ENCODE measurements at places on chromosomes 3 and 15.

DNA sequence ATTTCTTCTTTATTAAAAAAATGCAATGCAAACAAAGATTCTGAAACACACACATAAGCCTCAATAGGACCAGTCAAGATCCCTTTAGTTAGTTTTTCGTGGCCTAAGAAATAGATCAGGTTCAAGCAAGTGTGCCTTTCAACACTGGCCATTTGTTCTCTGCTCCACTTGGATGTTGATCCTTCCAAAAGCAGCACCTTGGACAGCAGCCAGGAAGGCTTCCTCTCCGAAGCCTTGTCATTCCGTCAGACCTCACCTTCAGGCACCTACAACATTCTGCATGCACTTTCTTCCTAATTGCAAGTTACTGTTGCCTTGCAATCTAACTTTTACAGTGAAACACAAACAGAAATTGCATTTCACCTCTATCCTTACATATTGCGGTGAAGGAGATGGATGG lies 155.9 kb upstream of the FEZF2 start:
- DNase-seq: no peak

GRCh38 chr15:88118741-88119140 lies 137.8 kb downstream of the NTRK3 start:
- DNase-seq: no peak

DNA sequence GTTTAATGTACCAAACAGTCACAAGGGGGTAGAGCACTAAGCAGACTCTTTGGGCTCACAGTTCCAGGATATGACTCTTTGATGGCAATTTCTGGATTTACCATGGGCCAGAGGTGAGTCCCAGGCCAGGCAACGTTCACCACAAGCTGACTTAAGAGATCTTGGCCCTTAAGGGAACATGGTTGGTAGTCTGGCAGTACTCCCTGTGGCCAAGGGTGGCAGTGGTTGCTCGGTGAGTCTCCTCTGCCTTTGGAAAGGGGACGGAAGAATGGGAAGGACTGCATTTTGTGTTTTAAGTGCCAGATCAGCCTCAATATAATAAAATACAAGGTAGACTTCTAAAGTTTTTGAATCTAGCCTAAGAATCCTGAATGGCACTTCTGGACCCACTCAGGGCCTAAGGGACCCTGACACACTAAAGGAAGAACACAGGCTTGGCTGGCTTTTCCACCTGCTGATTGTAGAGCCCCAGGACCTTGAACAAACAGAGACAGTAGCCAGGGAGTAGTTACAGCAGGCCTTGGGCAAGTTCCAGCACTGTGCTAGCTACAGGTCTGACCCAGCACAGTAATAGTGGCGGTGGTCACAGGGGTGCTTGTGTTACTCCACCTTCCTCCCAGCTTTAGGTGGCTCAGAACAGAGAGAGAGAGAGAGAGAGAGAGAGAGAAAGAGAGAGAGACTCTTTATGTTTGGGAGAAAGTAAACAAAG lies 730.7 kb upstream of the ALCAM start:
- no peak for DNase-seq

GRCh38 chr15:51460796-51461195 lies 119.3 kb downstream of the GLDN start:
- no peak for DNase-seq

- DNase-seq: no peak
Measured at GRCh38 chr3:181782306-181782954, 70.7 kb downstream of the SOX2 start.

DNA sequence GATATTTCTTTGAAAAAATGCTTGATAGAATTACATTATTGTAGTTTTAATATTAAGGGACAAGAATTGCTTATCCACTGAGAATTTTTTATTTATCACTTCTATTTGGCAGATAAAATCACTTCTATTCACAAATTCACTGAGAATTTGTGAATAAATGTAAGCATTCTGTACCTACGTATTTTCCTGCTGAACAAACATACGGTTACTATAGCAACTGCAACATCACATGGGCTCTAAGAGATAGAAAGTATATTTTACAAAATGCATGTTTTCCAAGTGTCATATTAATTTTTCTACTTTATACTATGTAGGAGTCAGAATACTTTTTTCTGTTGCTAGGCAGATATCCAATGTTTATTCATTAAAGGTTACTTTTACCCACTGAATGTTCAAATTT lies 166.2 kb downstream of the ZIC1 start:
- DNase-seq: no peak

- no peak for DNase-seq
Measured at GRCh38 chr3:182895513-182896112, 84.7 kb downstream of the DCUN1D1 start.

DNA sequence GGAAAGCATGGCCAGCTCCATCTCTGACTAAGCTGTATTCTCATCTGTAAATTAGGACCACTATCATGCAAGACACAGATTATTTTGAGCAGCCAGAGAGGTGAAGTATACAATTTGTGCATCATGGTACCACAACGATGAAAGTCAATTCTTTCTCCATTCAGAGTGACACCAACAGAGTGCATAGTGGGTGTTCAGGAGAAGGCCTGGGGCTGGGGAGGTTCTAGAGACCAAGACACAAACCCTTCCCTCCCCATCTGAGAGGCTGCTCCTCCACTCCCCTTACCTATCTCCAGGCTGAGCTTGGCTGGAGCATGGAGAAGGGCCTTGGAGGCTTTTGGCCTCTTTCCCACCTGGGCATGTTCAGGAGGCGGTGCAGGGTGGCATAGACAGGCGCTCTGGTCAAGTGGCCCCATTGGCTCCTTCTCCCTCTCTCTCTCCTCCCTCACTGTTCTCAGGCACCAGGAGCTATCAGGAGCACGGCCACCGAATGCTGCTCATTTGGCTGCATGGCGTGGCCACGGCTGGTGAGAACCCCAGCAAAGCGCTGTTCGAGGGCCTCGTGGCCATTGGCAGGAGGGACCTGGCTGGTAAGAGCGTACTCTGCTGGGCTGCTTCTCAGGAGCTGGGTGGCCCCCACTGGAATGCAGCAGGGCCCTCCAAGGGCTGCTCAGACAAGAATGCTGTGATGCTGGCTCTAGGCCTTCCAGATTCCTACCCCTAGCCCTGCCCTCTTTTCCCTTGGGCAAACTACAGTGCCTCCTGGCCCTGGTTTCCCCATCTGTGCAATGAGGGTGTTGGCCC lies 37.9 kb downstream of the ANKDD1A start:
- DNase-seq: no peak

- DNase-seq: no peak
Measured at GRCh38 chr3:136802481-136802996, 16.4 kb upstream of the SLC35G2 start.

- DNase-seq: no peak
Measured at GRCh38 chr3:66722675-66723074, 221.9 kb upstream of the LRIG1 start.

DNA sequence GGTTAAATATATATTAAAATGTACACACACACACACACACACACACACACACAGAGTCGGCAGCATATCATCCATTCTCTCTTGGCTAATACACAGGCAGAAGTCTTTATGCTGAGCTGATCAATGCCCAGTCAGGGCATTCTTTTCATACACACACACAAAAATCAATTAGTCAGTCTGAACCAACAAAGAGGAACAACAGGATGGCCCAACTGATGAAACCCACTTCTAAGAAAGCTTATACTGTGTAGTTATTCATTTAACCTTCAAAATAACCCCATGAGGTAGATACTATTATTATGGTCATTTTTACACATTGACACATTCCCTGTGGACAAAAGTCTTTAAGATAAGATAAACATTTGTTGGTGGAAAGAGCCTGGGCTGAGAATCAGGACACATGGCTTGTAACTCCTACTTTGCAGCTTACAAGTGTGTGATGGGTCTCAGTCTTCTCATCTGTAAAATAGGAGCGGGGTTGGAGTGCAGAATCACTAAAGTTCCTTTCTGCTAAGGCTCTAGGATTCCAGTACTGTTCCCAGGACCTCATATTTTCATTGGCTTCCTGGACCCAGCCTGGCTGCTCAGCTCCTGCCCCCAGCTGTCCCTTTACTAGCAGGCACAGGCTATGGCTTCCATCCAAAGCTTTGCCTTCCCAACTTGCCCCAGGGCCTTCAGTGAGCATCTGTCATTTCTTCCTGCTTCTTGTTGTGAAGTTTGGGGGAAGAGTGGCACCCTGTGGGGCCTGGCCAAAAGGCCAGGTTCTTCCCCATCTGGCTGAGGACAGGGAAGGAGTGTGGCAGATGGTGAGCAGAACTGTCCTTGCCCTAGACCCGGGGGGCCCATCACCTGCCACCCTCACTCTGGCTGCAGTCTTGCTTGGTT lies 27.2 kb upstream of the GLCE start:
- no peak for DNase-seq

- no peak for DNase-seq
Measured at GRCh38 chr15:63411866-63412265, 30.2 kb upstream of the CA12 start.

GRCh38 chr15:36313021-36313420 lies 266.4 kb upstream of the CDIN1 start:
- DNase-seq: no peak

DNA sequence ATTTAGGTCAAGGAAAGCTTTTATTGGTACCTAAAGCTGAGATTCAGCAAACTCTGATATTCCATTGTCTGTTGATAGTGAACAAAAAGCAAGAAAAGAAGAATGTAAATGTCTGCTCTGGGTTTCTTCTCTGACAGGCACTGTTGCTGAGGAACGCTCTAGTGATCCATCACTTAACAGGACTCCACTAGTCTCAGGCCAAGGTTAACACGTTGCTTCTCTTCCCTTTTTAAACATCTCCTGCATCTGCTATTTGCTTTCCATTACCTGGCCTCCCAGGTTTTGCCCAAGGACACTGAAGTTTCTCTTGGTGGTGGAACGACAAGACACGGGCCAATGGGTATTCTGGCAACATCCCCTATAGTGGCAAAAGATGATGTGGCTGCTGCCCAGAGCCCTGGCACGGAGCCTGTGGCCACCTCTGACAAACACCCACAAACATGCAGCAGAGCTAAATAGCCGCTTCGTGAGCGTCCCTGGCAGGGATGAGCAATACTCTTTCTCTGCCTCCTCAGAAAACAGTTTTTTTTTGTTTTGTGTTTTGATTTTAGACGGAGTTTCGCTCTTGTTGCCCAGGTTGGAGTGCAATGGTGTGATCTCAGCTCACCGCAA lies 97.8 kb upstream of the AKAP13 start:
- no peak for DNase-seq

DNA sequence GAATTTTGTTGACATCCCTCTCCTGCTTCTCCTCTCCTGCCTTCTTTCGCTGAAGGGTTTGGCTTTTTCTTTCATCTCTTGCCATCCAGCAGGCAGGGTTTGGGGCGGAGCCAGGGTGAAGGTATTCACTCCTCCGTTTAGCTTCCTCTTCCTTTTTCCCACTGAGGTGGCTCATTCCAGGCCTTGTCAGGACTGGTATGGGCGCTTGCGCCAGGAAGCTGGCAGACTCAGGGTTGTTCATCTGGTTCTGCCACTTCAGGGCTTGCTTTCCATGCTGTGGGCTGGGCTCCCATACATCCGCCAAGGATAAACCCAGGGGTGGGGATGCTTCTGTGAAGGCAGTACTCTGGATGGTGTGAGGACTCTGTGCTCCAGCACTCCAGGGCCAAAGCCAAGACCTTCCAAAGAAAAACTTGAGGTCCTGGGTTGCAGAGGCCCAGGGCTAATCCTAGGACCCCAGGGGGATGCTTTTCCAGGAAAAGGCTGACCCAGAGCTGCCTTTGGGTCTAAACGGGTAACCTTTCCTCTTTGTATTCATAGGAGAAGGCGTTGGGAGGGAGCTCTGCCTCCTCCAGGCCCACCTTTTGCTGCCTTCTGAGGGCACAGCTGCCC lies 7.7 kb upstream of the AMOTL2 start:
- DNase-seq: no peak

DNA sequence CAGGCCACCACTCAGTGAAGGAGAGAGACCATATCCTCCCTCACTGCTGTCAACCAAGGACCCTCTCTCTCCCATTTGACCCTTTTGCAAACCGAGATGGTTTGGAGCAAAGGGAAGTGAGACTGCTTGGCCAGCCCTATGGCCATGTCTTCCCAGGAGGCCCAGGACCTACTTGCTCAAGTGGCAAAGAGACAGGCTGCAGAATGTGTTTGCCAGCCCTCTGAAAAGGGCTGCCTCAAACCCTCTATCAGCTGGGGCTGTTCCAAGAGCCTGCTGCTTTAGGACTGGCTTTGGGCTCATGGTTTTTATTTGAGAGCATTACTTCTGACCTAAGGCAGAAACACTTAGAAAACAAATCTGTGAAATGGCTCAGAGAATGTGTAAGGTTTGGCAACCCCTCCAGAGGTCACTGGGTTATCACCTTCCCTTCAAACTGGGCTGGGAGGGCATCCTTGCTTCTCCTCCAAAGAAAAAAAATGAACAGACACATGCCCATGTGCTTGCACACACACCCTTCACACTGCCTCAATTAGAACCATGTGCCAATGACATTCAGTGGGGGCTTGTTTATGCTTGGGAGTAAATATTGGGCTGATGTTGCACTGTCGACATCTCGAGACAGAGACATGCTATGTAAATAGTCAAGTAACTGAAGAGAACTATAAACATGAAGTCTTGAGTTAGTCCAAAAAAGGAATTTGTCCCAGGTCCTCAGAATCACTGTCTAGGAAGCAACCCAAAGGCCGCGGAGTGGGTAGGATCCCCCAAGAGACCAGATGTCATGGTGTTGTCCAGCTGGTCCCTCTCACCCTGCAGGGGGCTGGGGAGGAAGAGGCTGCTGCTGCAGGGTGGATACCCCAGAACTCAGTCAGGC lies 49.8 kb upstream of the CTDSPL start:
- no peak for DNase-seq

Measured in stimulated activated CD8-positive, alpha-beta memory T cell treated with anti-CD3 and anti-CD28 coated beads, Interleukin-7, amount 100 ng/mL, for 1 hour (primary cell).